ENCODE measurements at places on chromosomes 6 and 20.

DNA sequence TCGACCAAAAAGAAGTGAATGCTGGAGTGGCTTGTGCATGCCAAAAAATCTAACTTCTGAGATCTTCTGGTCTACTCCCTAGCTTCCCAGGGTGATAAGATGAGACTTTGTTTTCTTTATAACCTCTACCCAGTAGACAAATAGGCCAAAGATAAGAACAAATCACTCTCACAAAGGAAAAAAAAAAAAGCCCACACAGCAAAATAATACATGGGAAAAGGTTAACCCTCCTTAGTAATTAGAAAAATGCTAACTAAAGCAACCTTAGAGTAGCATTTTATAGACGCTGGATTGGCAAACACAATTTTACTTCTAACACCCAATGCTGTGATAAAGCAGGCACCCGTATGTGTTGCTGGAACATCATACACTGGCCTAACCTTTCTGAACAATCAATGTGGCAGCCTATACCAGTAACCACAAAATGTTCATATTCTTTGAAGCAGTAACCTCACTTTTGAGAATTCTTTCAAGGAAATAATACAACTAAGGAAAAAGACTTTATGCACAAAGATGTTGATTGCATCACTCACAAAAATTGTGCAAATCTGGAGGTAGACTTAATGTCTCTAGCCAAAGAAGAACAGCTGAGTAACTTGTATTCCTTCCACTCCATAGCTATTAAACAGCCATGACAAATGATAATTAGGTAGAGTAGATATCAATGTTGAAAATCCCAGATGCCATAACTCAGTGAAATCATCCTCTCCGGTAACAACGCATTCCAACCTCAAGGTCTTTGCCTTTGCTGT, 116.3 kb upstream of the QKI start:
- no peak for DNase-seq

- peak; percentile 52 for DNase-seq
These were observed 145.6 kb upstream of the MANEA start for GRCh38 chr6:95431637-95432228.

GRCh38 chr6:15268137-15268908, 22.5 kb downstream of the JARID2 start:
- no peak for DNase-seq

DNA sequence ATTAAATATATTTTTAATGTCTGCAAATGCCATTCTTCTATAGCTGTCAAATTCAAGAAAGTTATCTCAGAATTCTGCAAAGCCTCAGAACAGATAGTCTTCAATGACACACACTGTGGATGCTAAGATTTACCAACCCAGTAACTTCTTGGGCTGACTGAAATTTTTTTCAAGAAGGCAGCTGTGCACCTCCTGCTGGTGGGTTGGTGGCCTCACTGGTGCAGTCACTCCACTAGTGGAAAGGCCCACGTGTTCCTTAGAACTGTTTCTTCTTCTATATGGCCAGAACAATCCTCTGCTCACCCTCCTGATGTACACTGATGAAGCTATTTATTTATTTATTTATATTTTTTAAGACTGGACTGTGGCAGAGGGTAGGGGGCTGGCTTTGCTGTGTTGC, 28.1 kb upstream of the MTCL3 start:
- DNase-seq: no peak

DNA sequence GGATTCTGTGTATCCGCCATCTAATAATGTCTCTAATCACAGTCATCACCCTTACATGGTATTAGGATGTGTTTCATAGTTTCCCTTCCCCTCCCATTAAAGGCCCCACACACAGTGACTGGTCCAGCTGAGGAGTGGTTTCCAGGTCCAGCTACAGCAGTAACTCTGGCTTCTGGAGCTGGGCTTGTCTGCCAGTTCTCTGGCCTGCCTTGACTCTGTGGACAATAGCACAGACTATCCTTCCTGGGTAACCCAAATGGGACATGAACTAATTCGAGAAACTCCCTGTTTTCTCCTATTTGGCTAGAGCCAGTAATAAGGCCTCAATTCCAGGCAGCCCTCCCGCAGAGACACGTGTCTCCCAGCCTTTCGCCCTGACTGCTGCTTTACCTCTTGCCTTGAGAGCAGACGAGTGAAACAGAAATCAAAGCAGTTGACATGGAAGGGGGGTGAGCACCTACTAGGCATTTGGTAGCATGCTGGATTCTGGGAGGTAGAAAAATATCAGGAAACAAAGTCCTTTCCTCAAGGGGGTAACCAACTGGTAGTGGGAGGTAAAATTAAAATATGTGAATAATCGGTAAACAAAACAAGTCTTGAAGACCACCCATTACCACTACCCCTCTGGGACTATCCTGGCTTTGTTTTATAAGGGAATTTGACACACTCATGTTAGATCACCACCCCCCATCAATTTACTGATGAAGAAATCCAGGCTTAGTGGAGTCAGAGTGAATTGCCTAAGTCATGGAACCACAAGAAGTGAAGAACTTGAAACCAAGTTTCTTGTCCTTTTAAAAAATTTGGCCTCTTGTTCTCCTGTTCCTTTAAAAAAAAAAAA, 1.2 kb downstream of the TRAF3IP2 start:
- no peak for DNase-seq

GRCh38 chr6:100257793-100258395, 206.8 kb downstream of the SIM1 start:
- DNase-seq: no peak

GRCh38 chr20:63900413-63900812, 5.5 kb downstream of the DNAJC5 start:
- DNase-seq: no peak

GRCh38 chr20:51425347-51426106, 117.0 kb downstream of the NFATC2 start:
- no peak for DNase-seq

DNA sequence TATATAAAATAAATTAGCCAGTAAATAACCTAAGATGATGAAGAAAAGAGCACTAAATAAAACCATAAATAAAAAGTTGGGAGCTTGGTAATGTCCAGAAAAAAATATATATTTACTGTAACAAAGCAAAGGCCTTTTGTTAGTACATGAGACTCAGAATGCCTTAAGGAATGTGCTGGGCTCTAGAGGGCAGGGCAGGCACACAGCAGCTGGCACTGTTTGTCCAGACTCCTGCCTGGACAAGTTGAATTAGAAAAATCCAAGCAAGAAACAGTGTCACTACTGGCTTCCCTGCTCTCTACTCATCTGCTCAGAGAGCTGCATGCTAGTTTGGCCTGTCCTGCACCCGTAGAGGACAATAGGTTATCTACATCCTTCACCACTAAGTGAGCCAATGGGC, 8.8 kb downstream of the DEFB129 start:
- DNase-seq: no peak

GRCh38 chr6:129695373-129696027, 14.5 kb downstream of the ARHGAP18 start:
- DNase-seq: no peak

DNA sequence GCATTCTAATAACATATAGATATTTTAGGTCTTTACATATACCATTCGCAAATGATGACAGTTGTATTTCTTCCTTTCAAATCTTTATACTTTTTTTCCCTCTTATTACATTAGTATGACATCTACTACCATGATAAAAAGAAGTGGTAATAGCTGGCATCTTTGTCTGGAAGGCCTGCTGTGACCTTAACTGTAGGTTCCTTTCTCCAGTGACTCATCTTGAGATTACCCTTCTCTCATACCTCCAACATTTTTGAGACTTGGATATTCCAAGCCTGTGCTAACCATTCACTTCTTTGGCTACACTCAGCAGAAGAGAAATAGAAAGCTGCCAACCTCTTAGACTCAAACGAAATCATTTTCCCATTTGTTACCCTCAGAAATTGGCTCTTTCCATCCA, 30.3 kb downstream of the ZKSCAN8 start:
- DNase-seq: no peak

- DNase-seq: no peak
These were observed 7.6 kb downstream of the RIPOR2 start for GRCh38 chr6:24927985-24928745.

DNA sequence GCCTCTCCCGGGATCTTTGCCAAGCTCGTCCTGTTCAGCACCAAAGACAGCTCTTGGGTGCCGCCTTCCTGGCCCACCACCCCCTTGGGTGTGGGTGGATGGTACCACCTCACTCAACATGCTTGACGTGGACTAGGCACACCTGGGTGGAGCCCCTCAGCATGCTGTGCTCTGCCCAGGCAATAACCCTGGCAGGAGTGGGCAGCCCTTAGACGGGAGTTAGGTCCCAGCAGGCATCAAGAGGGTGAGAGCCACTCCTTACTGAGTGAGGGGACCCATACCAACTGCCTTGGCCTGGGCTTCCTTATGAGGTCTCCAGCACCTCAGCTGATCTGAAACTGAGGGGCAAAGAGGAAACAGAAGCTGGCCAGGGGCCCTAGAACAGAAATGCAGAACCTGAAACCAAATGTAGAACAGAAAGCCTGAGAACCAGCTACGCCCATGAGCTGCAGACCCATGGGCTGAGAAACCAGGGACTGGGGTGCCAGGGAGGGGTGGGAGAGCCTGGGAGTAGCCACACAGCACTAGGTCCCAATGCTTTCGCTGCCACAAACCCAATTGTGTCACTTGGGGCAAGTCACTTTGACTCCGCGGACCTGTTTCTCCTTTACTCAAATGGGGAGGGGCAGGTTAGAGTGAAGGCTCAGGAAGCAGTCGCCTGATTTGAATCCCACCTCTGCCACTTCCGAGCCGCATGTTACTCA, 2.0 kb downstream of the FGD2 start:
- DNase-seq: no peak

- no peak for DNase-seq
These were observed 518.6 kb downstream of the PKHD1 start for GRCh38 chr6:51568771-51569170.

- DNase-seq: no peak
These were observed 88.1 kb downstream of the MAP3K4 start for GRCh38 chr6:161079566-161080262.

DNA sequence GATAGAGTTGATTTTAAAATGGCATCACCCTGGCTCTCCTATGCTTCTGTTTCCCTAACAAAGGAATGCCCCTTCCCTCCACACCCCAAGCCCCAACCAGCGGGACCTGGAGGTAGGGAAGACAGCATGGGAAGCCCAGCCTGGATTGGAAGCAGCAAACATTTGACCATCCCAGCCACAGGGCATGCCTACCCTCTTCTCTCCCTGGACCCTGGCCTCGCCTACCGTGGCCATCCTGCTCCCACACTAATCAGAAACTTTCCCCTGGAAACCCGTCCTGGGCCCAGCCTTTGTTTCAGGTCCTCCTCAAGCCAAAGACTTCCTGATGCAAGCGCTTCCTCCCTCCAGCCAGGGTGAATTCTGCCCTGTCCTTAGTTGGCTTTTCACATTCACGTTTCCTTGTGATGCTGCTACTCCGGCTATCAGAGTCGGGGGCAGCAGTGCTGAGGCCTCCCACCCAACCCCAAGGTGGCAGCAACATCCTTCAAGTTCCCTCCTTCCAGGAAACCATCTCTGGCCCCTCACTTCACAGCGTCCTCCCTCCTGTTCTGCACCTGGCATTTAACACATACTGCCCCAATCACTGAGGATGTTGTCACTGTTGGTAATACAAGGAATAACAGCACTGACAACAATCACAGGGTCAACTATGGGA, 18.2 kb upstream of the ANGPT4 start:
- DNase-seq: no peak

DNA sequence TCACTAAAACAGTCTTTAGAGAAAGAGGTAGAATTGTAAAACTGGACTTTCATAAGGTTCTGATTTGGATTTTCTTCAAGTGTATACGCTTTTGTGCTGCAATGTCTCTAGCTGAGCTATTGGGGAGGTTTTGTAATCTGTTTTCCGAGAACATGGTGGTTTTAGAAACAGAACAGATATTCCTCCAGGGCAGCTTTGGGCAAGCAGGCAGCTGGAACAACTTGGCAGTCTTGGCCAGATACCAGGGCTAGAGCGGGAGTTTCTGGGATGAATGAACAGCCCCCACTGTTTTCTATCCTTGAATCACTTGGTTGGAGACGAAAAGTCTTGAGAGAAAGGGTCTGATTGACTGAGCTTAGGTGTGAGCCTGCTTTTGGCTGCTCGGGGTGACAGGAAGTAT, 17.1 kb upstream of the ARMC2 start:
- no peak for DNase-seq

- no peak for DNase-seq
These were observed 51.1 kb upstream of the MYL9 start for GRCh38 chr20:36490191-36490590.

- no peak for DNase-seq
These were observed 39.4 kb downstream of the MAP7 start for GRCh38 chr6:136510782-136511181.

GRCh38 chr6:85561750-85562357, 31.8 kb downstream of the SNX14 start:
- DNase-seq: no peak

DNA sequence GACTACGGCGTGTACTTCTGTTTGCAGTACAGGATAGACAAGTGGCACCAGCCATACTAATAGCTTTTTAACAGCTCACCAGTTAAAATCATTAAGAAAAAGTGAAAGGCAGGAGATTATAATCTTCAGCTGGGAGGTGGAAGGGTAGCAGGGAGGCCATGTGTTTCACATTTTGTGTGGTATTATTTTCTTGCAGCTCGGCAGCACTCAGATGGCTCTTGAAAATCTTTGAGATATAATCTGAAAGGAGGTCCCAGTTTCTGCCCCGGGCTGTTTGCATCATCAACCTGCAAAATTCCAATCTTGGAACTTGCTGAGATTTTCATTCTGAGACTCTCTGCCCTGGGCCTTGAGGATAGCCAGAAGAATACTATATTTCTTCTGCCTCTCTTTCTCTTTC, 87.5 kb upstream of the HDAC2 start:
- no peak for DNase-seq

- DNase-seq: no peak
These were observed 12.2 kb downstream of the NFKBIL1 start for GRCh38 chr6:31559606-31559957.

DNA sequence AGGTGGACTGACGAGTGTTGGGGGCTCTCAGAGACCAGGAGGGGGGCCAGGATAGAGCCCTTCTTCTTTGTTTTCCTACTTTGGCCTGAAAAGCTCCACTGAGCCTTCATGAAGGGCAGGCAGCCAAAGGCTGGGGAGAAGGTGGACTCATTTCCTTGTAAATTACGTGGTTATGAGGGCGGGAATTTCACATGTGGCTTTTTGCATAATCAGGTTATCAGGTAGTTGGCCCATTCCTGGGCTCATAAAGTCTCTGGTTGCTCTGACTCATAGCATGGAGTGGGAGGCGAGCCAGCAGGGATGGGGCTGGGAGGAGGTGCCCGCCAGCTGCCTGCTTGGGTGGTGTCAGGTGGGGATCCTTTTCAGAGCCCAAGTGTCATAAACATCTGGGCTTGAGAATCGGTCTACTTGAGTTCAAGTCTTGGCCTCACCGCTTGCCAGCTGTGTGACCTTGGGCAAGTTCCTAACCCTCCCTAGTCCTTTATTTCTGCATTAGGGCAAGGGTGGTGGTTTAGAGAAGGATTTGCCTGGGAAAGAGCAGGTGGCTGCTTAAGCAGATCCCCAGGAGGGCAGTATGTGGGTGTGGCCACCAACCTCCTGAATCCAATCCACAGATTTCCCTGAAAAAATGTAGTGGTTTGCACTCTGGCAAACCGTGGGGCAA, 26.5 kb upstream of the RNF24 start:
- no peak for DNase-seq

DNA sequence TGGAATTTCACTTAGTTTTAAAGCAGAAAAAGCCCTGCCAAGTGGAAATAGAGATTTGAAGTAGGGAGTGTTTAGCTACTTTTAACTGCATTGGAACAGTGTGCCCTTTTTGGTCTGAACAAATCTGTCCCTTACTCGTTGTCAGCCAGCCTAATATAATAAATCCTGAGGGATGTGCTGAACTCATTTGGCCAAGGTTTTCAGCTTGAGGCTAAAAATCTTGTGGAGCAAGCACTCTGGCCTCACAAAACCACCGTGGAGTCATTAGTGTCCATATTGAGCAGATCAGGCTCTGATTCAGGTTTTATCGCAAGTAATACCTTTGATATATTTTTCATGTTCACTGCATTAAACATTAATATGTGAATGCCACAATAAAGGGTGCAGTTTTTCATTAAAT, 383.5 kb downstream of the FRK start:
- no peak for DNase-seq
